ENCODE measurements at places on chromosomes 3 and 15.

DNA sequence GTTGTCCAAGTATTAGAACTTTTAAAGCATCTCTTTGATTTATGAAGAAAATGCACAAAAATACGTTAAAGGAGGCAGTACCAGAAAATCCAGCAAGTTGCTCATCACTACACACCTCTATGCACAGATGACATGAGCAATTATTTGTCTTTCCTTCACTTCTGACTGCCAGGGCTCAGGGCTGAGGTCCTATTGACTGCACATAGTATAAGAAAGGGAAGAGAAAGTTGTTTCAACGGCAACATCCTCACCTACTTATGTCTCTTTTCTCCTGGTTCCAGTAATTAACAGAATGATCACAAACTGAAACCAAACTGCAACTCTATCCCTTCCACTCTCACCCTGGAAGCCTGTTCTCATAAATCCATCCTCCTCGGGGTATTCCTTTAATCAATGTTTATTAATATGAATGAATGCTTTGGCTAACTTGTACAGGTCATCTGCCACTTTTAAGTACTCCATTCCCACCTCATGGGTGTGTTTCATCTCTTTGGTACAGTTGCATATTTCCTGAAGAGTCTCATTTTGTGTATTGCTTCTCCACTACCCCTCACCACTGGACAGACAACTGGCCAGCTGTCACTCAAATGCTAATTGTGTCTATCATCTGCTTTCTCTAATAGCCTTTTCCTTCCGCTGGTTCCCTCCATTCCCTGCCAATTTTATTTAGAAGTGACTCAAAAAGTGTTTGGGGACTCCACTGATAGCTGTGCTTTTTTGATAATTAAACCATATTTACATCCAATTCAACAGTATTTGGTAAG, 34.5 kb downstream of the RAB27A start:
- DNase-seq = no peak

DNA sequence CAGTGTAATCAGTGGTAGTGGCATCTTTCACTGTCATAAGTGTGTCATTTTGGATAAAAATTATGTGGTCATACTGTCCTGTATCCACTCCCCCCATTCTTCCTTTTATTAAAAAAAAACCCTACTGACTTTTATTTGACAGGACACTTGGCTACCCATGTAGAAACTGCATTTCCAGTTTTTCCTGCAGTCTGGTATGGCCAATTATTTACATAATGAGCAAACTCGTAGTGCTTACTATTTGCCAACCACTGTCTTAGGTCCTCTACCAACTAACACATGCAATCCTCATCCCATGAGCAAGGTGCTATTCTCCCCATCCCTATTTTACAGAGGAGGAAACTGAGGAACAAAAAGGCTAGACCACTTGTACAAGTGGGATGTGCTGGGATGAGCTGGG, 129.1 kb downstream of the MECOM start:
- DNase-seq = no peak

GRCh38 chr3:38479431-38480092, 16.6 kb upstream of the EXOG start:
- peak; percentile 79 for DNase-seq

DNA sequence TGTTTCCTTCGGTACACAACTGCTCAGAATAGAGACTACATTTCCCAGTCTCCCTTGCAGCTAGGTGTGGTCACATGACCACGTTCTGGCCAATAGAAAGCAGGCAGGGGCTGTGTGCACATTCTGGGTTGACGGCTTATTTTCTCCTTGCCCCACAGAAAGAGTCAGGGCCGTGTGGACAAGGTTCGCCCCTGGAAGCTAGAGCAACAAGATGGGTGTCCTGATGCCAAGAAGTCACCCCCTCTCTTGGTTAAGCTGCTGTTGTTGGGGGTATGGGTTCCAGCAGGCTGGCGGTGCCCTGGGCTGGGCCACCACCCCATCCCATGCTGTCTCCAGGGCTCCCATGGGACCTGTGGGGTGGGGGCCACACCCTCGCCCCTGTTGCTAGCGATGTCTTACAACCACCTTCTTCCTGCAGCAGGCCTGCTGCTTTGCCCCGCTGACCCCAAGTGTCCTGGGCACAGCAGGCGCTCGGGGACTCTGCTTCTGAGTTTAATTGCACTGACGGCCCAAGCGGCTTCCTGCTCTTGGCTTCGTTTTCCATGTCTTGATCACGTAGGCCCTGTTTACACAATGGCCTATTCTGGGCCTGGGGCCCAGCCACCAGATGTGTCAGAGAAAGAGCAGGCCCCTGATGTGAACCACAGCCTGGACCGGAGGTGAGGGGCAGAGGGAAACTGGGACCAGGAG, 24.9 kb downstream of the ABTB1 start:
- DNase-seq = peak; percentile 87

- DNase-seq = no peak
These were observed 4.4 kb downstream of the KCTD6 start for GRCh38 chr3:58496206-58496857.

GRCh38 chr3:122230174-122230573, 46.7 kb downstream of the CASR start:
- DNase-seq = no peak

DNA sequence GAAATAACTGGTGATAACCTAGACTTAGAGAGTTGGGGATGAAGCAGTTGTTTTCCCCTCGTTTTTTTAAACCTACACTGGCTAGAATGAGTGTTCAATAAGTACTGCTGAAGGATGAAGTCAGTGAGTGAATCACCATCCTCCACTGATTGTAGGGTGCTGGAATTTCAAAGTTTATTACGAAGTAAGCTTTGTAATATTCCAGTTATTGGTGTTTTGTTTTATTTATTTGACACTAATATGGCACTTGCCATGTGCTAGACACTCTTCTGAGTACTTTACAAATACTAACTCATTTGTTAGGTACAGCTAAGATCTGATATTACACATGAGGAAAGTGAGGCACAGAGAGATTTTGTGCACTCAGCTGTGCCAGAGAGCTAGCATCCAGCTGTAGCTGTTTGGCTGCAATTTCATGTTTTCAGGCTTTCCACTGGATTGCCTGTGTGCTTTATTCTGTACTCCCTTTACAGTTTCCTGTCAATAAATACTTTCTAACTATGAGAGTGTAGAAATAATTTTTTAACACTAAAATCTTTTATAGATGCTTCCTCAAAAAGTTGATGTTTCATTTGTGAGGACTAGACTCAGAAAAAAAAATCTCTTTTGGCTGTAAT, 5.8 kb downstream of the MAP2K5 start:
- DNase-seq = peak; percentile 84

DNA sequence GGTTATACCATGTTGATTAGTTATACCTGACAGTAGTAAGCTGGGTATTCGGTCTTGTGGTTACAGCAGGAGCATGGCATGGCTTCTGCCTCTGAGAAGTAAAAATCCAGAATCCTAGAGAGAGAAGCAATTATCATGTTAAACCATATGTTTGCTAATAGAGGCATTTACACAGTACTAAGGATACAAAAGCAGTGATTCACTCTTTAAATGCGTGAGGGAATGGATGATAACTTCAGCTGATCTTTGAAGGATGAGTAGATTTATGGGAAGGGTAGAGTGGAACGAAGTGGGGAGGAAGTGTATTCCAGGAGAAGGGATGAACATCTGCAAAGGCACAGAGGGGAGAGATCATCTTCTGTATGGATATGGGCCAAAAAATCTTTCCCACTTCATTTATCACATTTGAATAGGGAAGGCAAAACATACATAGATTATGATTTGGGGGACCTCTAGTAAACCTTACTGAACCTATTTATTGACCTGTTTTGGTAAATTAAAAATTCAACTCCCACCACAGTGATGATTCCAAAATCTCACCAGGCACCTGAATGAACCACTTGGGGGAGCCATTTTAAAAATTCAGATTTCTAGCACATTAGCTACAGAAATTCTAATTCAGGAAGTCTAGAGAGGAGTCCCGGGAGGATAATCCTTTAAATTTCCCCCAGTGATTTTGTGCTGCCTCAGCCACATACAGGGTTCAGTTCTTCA, 35.1 kb downstream of the IGSF10 start:
- DNase-seq = peak; percentile 32

- no peak for DNase-seq
These were observed 120.9 kb downstream of the NFKBIZ start for GRCh38 chr3:101970212-101970611.

DNA sequence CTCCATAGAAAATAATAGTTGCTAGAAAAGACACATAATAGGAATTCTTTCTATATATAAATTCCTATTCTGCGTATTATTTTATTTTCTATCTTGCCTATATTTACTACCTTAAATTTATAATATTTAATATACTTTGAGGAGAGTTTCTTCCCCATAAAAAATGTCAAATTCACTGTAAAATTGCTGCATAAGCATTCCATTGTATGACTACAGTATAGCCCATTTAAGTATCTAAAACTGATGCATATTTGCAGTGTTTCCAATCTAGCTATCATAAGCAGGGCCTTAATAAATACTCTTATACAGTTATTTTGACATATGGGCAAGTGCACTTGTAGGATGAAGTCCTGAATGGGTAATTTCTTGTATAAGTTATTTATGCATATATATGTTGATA, 1088.6 kb upstream of the EPHA6 start:
- DNase-seq = no peak

- no peak for DNase-seq
These were observed 2.1 kb upstream of the ZBBX start for GRCh38 chr3:167382155-167382554.

- peak; percentile 94 for DNase-seq
These were observed 62.1 kb downstream of the CAPN7 start for GRCh38 chr3:15268033-15268631.

- DNase-seq = no peak
These were observed 10.6 kb downstream of the CEMIP start for GRCh38 chr15:80789796-80790195.

DNA sequence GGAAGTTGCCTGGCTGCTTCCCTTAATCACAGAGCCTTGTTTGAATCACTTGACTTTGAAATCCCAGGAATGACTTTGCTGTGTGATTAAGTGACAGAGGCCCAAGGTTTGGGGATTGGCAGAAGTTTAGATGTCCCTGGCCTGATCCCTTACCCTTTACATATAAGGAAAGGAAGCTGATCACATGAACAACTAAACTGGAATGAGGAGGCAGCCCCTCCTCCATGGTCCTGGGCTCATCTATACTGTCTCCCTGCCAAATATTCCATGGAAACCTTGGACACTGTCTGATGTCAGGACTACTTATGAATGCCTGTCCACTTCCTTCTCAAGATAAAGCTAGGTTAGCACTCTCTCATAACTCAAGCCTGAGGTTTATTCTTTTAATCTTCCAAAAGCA, 181.3 kb upstream of the CTDSPL start:
- DNase-seq = no peak

DNA sequence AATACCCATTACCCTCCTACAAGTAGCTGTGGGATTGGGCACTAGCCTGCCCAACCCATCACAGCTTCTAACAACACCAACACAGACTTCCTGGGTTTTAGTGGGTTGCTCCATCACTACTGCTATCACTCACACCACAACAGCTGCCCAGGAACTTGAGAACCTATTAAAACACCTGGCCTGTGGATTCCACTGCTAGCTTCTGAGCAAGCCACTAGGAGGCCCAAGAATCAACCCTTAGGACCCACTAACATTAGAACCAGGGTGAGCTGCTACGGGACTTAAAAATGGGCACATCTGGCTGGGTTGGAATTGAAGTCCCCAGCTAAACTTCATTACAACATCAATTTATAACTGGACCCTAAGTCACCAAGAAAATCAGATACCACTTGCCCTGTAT, 113.2 kb upstream of the TP63 start:
- DNase-seq = no peak

- peak; percentile 88 for DNase-seq
These were observed 27.9 kb downstream of the TP53BP1 start for GRCh38 chr15:43465100-43465499.

DNA sequence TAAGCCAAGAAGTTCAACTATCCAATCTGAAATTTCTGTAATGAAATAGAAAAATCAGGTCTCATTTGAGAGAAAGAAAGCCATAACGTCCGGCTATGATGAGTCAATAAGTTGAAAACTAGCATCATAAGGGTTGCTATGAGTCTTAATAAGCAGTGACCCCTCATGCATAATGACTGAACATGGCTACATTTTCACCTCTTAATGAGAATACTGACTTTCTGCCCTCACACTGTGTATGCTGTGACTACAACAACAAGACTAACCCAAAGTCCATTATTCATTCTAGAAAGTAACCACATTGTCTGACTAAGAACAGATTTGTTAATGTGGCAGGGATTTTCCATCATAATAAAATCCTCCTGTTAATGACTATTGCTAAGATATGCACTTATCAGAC, 884.0 kb upstream of the CADM2 start:
- no peak for DNase-seq

GRCh38 chr15:60509470-60509869, 30.5 kb upstream of the ICE2 start:
- DNase-seq = no peak

DNA sequence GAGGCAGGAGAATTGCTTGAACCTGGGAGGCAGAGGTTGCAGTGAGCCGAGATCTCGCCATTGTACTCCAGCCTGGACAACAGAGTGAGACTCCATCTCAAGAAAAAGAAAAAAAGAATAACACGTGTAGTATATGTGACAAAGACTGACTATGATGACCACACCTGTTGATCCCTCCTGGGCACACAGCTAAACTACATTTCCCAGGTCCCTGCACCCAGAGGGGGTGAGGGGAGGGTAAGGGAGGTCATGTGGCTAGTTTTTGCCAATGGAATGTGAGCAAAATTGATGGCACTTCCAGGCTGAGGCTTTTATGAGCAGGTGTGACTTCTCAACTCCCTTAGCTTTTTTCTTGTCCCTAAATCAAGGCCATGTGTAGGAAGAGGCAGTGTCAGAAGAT, 58.2 kb downstream of the KLHL6 start:
- no peak for DNase-seq

DNA sequence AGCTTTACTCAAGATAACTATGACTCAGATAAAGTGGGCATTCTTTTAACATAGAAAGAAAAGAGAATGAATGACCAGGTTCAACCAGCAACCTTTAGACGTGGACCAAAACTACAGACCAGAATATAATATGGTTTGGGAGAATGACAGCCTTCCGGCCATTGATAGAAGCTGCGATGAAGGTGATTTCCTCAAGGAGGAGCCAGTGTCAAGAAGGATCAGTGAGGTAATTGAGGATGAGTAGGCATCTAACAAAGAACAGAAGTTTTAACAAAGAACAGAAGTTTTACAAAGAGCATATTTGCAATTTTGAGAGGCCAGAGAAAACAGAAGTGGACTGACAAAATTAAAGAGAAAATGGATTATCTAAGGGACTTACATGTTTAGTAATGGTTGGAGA, 289.0 kb upstream of the AGTR1 start:
- DNase-seq = no peak

- DNase-seq = peak; percentile 65
These were observed 5.7 kb upstream of the MAPK6 start for GRCh38 chr15:52013151-52013791.

GRCh38 chr3:161266731-161267150, 45.6 kb downstream of the NMD3 start:
- DNase-seq = peak; percentile 76

- DNase-seq = no peak
These were observed 84.9 kb downstream of the TIGIT start for GRCh38 chr3:114378760-114379159.

All from GM23248 (cell line).